Right ventricle myocardium superior (tissue), 1 donor: ENCODE measurements at places on chromosomes 7 and 10. TPM values are rescaled to one million over a fixed set of nuclear protein-coding genes. Genes with fewer than 3 reads are reported as not detected.

Gene HMX2
- not detected for total RNA-seq

Gene TBX20
- 124 TPM for total RNA-seq

Gene CCL26
- not detected for total RNA-seq

Gene GRID2IP
- not detected for total RNA-seq

Gene ZDHHC6
- total RNA-seq, result 16.5 TPM
